GM12878 (cell line): ENCODE measurements at places on chromosomes 3 and 15.

DNA sequence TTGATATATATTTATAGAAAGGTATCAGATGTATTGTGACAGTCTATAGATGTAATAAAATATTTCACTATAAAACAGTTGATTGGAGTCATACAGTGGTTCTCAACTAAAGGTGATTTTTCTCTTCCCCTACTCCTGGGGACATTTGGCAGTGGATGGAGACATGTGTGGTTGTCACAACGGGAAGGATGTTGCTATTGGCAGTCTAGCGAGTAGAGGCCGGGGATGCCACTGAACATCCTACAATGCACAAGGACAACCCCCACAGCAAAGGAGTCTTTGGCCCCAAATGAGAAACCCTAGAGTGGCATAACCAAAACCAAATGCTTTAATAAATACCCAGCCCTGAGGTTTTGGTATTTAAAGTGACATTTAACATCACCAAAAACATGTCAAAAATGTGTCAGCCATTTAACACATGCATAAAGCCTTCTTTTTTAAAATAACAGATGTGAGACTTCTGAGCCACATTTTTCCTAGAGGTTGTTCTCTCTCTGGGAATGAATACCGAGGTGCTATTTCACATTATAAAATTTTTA is 367.5 kb downstream of the PTPRG start:
- no peaks in the 10 kb centered on the region for H3K36me3 ChIP-seq
- no peak for DNase-seq
- H3K27me3 ChIP-seq: no peaks in the 10 kb centered on the region
- H3K4me3 ChIP-seq: no peak overlapping the region

- peaks cover 16% of the 10 kb centered on the region for H3K4me1 ChIP-seq
- no peak overlapping the region for H3K27ac ChIP-seq
- no peaks in the 10 kb centered on the region for H3K36me3 ChIP-seq
- DNase-seq: no peak
Observed at GRCh38 chr3:8574670-8575322, 69.8 kb downstream of the SSUH2 start.

DNA sequence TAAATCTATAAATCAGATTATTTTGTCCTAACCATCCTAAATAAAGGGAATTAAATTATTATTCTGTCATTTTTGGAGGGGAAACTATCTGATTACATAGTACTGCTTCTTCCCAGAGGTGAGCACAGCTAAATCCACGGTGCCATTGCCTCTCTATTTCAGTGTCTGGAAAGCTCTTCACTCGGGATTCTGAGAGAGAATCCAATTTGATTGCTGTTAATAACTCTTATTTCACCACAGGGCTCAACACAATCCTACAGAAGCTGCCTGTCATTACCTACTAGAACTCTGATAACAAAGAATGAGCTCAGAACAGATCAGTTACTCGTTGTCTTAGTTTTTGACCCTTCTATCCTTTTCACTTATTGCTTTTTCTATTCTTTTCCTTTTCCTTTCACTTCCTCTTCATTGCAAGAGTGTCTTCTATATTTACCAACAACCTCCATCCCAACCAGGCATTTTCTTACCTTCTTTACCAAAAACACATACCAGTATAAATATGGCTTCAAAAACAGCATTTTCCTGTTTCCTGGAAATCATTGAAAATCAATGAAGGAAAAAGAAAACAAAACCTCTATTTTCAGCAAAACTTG is 30.4 kb downstream of the OXNAD1 start:
- H3K36me3 ChIP-seq: peaks cover 1% of the 10 kb centered on the region
- peaks cover 21% of the 10 kb centered on the region for H3K4me1 ChIP-seq
- DNase-seq: no peak
- no peak overlapping the region for H3K27ac ChIP-seq
- no peak overlapping the region for H3K4me3 ChIP-seq

DNA sequence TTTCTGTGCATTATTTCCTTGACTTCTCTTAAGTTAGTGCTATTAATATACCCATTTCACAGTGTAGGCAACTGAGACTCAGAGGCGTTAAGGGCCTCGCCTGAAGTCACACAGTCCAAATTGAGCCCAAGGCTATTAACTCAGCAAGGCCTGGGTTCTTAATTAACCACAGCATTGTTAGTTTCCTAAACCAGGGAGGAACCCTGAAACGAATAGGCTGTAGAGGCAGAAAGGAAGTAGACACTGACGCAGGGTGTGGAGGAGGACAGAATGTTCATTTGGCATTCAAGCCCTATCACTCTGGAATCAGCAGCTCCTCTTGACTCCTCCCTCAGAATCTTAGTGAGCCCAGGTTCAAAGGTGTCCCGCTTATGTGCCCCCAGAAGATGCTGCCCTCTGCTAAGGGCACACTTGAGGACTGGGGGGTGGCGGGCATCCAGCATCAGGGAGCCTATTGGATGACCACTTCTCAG is 13.9 kb downstream of the ARHGEF3 start:
- H3K27ac ChIP-seq: no peak overlapping the region
- no peaks in the 10 kb centered on the region for H3K27me3 ChIP-seq
- H3K4me1 ChIP-seq: peaks cover 66% of the 10 kb centered on the region

DNA sequence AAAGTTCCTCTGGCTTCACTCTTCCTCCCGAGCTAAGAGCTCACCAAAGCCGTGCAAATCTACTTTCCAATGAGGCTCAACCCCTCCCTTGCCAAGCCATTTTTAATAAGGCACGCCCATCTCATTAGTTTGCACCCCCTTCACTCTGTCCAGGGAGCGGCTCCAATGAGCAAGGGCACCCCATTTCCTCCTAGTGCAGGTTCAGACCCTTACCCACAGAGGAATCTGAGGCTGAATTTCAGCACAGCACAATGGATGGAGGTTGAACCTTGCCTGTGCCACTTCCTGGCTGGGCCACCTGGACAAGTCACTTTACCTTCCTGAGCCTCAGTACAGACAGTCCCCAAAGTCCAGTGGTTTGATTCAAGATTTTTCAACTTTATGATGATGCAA is 25.4 kb downstream of the XPC start:
- H3K27me3 ChIP-seq: no peaks in the 10 kb centered on the region
- no peak overlapping the region for H3K27ac ChIP-seq
- H3K4me3 ChIP-seq: no peak overlapping the region

GRCh38 chr15:92903631-92903965 is 3.5 kb downstream of the CHD2 start:
- H3K4me1 ChIP-seq: peaks cover 13% of the 10 kb centered on the region
- no peak for DNase-seq
- H3K4me3 ChIP-seq: peak overlapping the region; percentile 95
- H3K27ac ChIP-seq: peak overlapping the region; percentile 98
- no peaks in the 10 kb centered on the region for H3K27me3 ChIP-seq

DNA sequence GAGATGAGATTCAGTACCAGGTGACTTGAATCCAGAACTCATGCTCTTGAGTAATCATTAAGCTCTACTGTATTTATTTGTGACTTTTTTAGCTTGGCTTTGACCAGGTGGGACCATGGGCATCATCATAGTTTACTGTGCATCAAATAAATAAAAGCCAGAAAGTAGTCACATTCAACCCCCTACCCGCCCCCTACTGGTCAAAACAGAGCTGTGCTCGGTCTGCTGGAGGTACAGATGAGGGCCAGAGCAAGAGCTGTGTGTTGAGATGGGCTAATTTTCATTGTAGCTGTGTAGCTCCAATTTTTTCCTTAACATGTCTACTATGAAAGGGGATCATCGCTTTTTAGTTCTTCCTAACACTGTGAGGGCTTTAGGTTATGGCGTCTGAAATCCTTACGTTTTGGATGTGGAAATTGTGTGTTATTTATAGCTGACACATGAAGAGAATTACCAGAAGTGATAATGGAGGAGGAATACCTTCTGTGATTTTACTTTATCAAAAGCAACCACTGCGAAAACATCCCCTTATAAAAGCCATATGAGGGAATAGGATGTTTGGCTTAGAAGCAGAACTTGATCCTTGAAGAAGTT is 375.1 kb downstream of the PTPRG start:
- H3K4me1 ChIP-seq: no peaks in the 10 kb centered on the region
- no peak for DNase-seq
- H3K36me3 ChIP-seq: no peaks in the 10 kb centered on the region
- no peaks in the 10 kb centered on the region for H3K27me3 ChIP-seq

DNA sequence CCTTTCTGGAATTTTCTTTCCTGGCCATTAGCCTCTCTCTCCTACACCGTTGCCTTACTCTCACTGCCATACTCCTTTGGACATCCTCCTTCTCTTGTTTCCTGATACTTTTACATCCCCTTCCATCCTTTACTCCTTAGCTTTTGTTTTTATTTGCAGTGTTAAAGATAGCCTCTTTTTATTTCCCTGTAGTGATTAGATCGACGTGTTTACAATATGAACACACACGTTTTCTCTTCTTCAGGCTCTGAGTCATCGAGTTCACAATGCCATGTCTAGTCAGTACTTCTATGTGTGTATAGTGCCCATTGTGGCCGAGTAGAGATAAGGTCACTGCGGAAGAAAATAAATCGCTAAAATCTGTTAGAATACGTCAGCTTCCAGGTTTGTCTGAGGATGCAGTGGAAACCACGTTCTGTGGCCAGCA is 208.5 kb downstream of the LPP start:
- H3K27me3 ChIP-seq: peaks cover 8% of the 10 kb centered on the region
- H3K27ac ChIP-seq: no peak overlapping the region
- H3K4me1 ChIP-seq: no peaks in the 10 kb centered on the region

- H3K4me3 ChIP-seq: no peak overlapping the region
- H3K36me3 ChIP-seq: no peaks in the 10 kb centered on the region
- no peak overlapping the region for H3K27ac ChIP-seq
- no peak for DNase-seq
- H3K27me3 ChIP-seq: no peaks in the 10 kb centered on the region
- peaks cover 19% of the 10 kb centered on the region for H3K4me1 ChIP-seq
Observed at GRCh38 chr3:72308641-72309040, 523.7 kb upstream of the PROK2 start.

- no peak overlapping the region for H3K4me3 ChIP-seq
- no peak overlapping the region for H3K27ac ChIP-seq
- H3K4me1 ChIP-seq: no peaks in the 10 kb centered on the region
- H3K27me3 ChIP-seq: no peaks in the 10 kb centered on the region
Observed at GRCh38 chr15:98628216-98628615, 20.1 kb upstream of the IGF1R start.

DNA sequence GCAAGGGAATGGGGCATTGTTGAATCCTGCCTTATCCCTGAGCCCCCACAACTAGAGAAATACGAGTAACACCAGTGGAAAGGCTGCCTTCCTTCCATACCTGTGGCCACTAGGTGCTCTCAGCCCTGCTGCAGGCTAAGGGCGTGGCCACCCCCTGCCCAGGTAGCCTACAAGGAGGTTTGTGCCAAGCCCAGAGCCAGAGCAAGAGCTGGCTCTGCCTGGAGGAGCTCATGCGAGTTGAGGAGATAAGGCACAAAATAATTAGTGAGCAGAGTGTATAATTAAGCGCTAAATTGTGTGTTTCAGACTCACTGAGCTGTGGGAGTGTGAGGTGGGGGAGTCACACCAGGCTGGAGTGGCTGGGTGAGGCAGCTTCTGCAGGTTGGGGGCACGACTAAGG is 49.2 kb downstream of the TPRA1 start:
- no peak overlapping the region for H3K4me3 ChIP-seq
- no peaks in the 10 kb centered on the region for H3K36me3 ChIP-seq
- no peak for DNase-seq
- H3K27me3 ChIP-seq: peaks cover 6% of the 10 kb centered on the region
- H3K4me1 ChIP-seq: no peaks in the 10 kb centered on the region

GRCh38 chr3:122416966-122417365 is 1.1 kb upstream of the WDR5B start:
- DNase-seq: no peak
- peaks cover 5% of the 10 kb centered on the region for H3K36me3 ChIP-seq
- H3K4me3 ChIP-seq: peak overlapping the region; percentile 77
- H3K27me3 ChIP-seq: no peaks in the 10 kb centered on the region

DNA sequence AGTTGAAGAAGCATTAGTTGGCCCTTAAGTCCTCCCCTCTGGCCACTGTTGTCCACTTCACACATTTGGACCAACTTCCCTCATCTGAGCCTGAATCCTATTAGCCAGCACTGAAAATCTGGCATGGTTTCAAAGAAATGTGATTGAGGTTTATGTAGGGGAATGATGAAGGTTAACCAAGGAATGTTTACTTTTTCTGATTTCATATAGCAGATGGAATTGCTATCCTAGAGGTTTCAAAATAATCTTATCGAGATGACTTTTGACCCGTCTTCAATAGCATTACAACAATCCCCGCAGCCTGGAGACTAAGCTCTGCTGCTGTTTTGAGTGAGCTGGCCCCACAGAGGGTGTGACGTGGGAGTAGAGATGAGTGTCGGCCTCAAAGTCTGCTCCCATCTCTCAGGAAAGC is 200.8 kb upstream of the IL12A start:
- H3K4me1 ChIP-seq: no peaks in the 10 kb centered on the region; the same call in 1 of the 2 replicates
- H3K36me3 ChIP-seq: no peaks in the 10 kb centered on the region
- H3K27ac ChIP-seq: no peak overlapping the region
- H3K27me3 ChIP-seq: no peaks in the 10 kb centered on the region
- H3K4me3 ChIP-seq: no peak overlapping the region

DNA sequence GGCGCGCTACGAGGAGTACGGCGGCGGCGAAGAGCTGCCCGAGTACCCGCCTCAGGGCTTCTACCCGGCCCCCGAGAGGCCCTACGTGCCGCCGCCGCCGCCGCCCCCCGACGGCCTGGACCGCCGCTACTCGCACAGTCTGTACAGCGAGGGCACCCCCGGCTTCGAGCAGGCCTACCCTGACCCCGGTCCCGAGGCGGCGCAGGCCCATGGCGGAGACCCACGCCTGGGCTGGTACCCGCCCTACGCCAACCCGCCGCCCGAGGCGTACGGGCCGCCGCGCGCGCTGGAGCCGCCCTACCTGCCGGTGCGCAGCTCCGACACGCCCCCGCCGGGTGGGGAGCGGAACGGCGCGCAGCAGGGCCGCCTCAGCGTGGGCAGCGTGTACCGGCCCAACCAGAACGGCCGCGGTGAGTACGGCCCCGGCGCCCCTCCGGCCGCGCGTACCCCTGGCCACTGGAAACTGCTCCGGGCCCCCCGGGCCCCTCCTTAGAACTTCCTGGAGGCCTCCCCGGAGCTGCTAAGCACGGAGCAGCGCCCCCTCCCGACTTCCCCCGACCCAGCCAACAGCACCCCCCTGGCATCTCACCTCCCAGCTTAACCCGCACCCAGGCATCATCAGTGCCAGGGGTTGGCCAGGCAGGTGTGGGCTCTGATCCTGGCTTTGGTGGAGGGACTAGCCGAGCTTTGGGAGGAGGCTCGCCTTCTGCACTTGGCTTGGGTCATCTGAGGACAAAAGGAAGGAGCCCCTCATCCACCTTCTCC is 1.4 kb downstream of the LOXL1 start:
- H3K4me1 ChIP-seq: no peaks in the 10 kb centered on the region
- H3K36me3 ChIP-seq: no peaks in the 10 kb centered on the region
- H3K27ac ChIP-seq: no peak overlapping the region

GRCh38 chr15:29611057-29611456 is 211.2 kb downstream of the TJP1 start:
- H3K4me3 ChIP-seq: no peak overlapping the region
- no peak for DNase-seq
- H3K36me3 ChIP-seq: no peaks in the 10 kb centered on the region
- no peaks in the 10 kb centered on the region for H3K27me3 ChIP-seq
- H3K4me1 ChIP-seq: no peaks in the 10 kb centered on the region
